H7 (cell line): ENCODE measurements at places on chromosomes 5 and 9.

GRCh38 chr5:137370096-137371071, 128.7 kb downstream of the SPOCK1 start:
- no peak for DNase-seq

GRCh38 chr5:170190436-170191134, 42.2 kb upstream of the C5orf58 start:
- DNase-seq, result no peak

DNA sequence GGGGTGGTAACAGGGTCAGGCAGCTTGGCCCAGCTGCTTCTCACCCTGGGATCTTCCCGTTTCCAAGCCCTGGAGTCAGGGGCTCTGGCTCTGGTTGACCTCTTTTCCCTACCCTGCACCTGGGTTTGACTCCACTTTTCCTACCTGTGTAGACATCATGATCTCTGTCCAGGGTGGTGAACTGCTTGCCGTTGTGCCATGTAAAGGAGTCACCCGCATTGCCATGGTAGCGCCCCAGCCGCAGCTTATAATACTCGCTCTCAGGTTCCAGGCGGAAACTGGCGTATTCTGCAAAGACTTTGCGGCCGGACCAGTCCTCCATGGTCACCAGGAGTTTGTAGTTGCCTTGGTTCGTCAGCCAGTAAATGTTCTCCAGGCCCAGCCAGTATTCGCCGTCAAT, 30.9 kb downstream of the ANGPTL2 start:
- DNase-seq, result no peak

- DNase-seq, result peak; percentile 95
Observed at GRCh38 chr5:176578391-176578808, 29.3 kb downstream of the CDHR2 start.

- DNase-seq, result no peak
Observed at GRCh38 chr5:142097681-142098080, 10.9 kb upstream of the NDFIP1 start.
